ENCODE measurements at places on chromosomes 1 and 21.

DNA sequence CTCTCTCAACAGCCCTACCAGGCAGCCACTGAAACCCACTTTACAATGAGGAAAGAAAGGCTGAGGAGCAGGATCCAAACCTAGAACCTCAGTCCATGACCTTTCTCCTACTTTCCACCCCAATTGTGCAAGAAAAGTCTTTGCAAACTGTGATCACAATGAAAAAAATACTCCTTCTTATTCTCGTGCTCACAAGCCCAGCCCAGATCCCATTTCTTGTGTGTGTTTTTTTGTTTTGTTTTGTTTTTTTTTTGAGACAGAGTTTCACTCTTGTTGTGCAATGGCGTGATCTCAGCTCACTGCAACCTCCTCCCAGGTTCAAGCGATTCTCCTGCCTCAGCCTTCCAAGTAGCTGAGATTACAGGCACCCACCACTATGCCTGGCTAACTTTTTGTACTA is 97.7 kb downstream of the CRYAA start:
- DNase-seq: no peak

DNA sequence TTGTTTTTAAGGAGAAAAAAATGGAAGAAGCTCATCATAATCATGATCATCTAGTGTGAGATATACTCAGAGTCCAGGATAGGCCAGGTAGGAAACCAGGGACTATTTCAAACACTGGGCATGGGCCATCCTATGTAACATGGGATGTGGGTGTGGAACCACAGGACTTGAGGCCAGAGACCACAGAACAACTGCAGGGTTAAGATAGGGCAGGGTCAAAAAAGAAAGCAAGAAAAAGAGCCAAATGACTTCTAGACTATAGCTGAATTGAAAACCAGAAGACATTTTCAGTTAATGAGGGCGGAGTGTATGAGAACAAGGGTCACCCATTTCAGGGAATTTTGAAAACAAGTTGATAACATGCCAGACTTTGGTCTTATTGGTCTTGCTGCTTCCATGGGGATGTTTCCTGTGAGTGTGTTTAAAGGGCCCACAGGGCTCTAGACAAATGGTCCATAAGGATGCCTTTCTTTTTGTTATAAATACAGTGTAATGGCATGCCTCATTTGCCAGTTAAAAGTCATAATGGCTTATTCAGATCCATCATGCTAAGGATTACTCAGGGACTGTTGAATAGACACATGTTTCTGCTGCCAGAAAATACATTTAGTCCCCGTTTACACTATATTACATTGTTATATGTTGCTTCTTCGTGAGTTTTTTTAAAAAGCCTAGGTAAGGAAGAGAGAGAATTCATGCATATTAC is 182.0 kb upstream of the C21orf91 start:
- DNase-seq: no peak

DNA sequence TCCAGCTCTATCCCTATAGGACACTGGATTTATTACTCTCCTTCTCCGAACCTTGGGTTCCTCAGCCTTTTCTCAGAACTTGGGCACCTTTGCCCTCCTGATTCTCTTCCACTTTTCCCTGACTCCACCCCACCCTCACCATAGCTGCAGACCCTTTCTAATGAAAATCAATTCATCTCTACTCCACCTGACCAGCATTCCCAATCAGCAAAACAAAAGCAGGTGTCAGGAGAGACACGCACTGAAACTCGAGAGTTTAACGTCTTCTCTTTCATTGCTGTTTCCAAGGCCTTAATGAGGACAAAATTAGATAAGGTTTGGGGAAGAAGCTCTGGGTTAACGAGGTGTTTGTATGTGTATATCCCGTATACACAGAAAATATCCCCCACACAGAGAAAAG is 208.8 kb downstream of the PLPP3 start:
- no peak for DNase-seq

GRCh38 chr1:81437213-81437612 is 363.5 kb upstream of the ADGRL2 start:
- no peak for DNase-seq

- DNase-seq: no peak
Measured at GRCh38 chr1:205597691-205598314, 34.0 kb downstream of the ELK4 start.

GRCh38 chr1:11967028-11967547 is 13.2 kb upstream of the MFN2 start:
- no peak for DNase-seq

- no peak for DNase-seq
Measured at GRCh38 chr1:4010284-4010683, 110.2 kb upstream of the C1orf174 start.

- no peak for DNase-seq
Measured at GRCh38 chr21:45631540-45631939, 12.0 kb upstream of the PCBP3 start.

All from GM18507 (cell line).